ENCODE measurements at places on chromosomes 13 and 19.

- ATAC-seq: no peak
Observed at GRCh38 chr13:77176350-77176749, 149.4 kb upstream of the FBXL3 start.

DNA sequence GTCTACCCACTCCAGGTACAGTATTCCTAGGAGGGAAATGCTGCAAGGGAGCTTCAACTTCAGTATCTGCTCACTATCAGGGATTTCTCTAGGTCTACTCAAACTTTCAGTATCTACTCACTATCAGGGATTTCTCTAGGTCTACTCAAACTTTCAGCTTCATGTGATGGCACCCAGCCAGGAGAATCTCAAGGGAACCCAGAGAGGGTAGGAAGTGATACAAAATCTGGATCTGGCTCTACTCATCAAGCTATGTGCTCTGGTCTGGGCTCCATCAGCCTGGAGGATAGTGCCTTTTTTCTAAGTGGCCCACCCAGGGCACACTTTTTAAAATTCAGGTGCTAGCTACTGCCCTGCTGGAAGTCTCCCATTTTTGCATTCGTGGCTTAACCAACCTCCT, 52.3 kb upstream of the FNDC3A start:
- ATAC-seq: no peak

- ATAC-seq: peak; percentile 63
Observed at GRCh38 chr19:42121656-42122069, 10.6 kb downstream of the POU2F2 start.

DNA sequence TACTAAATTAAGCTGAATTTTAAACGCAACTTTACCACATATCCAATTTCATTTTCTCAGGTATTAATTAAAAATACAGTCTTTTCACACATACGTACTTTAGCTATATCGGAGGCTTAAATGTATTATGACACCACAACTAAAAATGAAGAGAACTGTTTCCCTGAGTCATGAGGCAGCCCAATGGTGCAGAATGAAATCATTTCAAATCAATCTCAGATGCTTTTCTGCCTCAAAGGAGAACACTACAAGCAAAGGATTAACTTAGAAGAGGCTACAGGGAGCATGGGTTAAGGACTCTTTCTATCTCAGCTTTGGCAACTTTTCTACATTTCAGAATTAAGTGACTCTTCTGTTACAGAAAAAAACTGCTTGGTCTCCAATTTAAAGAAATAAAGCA, 516.3 kb upstream of the HTR2A start:
- no peak for ATAC-seq

DNA sequence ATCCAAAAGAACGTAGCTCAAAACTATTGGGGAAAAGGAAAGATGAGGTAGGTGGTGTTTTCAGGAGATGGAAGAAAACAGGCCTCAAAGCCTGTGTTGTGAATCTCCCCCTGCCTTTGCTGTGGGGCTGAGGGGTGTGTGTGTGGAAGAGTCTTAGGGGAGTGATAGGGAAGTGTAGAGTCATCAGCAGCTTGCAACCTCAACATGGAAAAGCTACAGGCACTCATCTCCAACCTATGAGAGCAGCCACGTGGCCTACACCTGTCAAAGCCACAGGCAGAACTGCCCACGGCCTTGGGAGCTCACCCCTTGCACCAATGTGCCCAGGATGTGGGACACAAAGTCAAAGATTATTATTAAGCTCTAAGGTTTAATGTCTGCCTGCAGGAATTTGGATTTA, 4.3 kb upstream of the SIGLEC12 start:
- no peak for ATAC-seq

GRCh38 chr13:82751206-82751605, 1131.1 kb downstream of the SLITRK1 start:
- ATAC-seq: no peak

GRCh38 chr19:15379999-15380647, 536 bp upstream of the AKAP8 start:
- ATAC-seq: peak; percentile 71

GRCh38 chr19:34974646-34975045, 10.6 kb upstream of the ZNF792 start:
- no peak for ATAC-seq

DNA sequence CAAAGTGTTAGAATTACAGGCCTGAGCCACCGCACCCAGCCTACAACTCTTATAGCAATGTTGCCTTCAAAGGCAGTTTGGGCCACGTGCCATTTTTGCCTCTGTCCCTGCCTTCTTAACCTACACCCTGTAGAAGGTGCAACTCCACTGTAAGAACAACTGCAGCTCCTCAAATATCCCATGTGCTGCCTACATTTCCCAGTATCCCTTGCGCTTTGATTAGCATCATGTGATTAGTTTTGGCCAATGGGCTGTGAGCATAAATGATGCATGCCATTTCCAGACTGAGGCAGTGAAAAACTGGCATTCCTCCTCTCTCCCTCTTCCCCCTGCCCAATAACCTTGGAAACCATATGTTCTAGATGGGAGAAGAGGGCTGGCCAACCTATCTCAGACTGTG, 75.2 kb upstream of the MRI1 start:
- peak; percentile 53 for ATAC-seq

GRCh38 chr13:39945226-39945625, 289.8 kb downstream of the COG6 start:
- ATAC-seq: no peak

- ATAC-seq: no peak
Observed at GRCh38 chr19:400976-401865, 7.7 kb downstream of the C2CD4C start.

DNA sequence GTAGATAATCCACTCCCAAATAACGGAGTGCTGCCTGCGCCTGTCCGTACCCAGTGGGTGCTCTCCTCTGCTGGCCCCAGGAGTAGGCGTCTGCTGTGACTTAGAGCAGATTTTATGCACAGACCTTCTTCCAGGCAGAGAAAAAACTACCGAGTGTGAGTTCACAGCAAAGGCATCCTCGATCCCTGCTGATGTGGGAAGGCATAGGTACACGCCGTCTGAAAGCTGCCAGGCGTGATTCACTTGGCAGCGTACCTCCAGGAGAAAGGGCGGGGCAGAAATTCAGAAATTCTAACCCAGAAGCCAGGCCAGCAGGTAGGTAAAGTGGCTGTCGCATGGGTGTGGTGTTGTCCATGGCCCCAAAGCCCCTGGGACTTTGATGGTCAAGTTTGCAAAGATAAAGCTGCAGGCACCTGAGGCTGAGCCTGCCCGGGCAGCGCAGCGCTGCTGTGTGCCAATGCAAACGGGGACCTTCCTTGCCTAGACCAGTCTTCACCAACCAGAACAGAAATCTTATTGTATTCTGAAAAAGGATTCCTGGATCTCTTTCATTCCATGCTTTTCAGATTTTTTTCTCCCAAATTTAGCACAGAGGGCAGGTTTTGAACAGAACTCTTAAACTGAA, 36.3 kb downstream of the COL4A2 start:
- ATAC-seq: peak; percentile 40

DNA sequence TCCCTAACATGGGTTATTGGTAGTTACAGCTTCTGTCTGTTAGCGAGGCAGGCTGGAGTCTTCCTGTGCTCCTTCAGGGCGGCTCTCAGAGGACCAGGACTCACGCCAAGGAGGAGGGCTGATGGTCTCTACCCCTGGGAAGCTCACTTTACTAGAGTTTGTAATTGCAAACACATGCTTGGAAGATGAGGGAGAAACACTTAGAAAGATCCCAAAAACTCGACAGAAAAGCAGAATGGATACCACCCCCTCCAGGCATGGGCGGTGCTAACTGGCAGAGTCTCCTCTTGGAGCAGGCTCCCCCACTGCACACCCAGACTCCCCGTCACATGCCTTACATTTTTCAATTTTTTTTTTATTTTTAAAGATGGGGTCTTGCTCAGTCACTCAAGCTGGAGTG, 62.0 kb downstream of the PARP4 start:
- ATAC-seq: no peak

DNA sequence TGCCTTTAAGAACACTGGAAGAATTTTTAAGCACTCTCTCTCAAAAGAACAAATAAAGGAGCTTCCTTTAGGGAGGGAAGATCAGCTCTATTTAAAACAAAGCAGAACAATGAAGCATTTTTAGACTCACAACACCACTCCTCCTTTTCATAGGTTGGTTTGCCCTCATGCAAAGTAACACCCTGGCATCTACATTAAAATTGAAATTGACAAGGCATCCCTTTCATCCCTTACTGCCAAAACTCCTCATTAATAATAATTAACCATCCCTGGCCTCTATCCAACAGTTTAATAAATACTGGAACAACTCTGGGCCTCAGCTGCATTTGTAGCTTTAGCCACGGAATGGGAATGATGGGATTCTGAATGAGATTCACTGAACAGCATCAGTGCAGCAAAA, 929.1 kb downstream of the PCDH9 start:
- ATAC-seq: no peak

- no peak for ATAC-seq
Observed at GRCh38 chr19:31659897-31660210, 310.6 kb upstream of the TSHZ3 start.

DNA sequence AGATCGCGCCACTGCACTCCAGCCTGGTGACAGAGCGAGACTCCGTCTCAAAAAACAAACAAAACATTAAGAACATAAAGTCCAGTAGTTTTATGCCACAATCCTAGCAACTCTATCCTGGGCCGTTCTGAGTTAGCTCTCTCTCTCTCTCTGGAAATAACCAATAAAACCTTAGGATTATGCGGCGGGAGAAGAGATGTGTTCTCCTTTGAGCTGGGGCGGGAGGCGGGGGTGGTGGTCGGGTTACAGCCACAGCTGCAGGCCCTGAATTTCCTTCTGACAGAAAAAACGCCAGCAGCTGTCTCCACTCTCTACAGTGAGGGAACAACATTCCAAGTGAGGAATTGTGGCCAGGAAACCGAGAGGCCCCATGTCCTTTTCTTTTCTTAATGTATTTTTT, 9.1 kb upstream of the PNMA8A start:
- no peak for ATAC-seq

DNA sequence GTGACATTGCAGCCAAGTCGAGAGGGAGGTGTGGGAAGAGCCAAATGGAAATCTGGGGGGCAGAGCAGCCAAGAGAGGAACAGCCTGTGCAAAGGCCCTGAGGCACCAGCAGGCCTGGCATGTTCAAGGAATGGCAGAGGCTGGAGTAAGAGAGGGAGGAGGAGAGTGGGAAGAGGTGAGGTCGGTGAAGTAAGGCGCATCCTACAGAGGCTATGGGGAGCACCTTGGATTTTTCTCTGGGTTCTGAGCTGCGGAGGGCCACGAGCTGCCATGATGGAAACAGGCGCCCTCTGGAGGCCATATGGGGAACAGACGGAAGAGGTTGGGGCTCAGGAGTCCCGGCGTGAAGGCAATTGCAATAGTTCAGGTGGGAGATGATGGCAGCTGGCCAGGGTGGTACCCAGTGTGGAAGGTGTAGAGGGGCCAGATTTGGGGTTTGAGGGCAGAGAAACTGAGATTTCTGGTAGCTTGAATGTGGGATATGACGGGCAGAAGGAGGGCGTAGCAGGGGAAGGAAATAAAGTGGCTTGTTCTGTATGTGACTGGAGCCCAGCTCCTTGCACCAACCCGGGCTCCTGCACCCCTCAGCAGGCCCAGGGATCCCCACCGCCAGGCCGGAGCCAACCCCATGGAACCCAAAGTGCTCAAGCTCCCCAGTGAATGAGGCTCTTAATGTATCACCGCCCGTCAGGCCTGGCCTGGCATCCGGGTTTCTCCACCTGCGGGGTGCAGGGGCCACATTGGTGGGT, 20.5 kb upstream of the STRN4 start:
- ATAC-seq: peak; percentile 24

GRCh38 chr13:36282821-36283432, 14.7 kb downstream of the CCDC169 start:
- ATAC-seq: peak; percentile 51

DNA sequence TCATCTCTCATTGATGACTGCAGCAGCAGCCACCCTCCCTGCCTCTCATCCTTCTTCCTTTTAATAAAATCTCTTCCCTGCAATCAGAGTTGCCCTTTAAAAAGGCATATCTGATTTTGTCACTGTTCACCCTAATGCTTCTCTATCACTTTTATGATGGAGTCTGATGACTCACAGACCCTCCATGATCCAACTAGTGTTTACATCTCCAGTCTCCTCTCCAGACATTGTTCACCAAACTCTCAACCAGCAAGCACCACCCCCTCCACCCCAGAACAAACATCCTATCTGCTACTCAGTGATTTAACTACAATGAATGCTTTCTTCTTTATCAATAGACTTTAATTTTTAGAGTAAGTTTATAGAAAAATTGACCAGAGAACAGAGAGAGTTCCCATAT, 59.5 kb downstream of the TNFSF11 start:
- ATAC-seq: no peak

DNA sequence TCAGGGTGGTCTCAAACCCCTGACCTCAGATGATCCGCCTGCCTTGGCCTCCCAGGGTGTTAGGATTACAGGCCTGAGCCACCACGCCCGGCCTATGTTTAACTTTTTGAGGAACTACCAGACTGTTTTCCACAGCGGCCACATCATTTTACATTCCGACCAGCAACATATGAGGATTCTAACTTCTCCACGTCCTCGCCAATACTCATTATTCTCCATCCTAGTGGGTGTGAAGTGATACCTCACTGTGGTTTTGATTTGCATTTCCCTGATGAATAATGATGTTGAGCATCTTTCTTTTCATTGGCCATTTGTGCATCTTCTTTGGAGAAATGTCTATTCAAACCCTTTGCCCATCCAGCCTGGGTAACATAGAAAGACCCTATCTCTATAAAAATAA, 14.8 kb downstream of the SLC5A5 start:
- no peak for ATAC-seq

DNA sequence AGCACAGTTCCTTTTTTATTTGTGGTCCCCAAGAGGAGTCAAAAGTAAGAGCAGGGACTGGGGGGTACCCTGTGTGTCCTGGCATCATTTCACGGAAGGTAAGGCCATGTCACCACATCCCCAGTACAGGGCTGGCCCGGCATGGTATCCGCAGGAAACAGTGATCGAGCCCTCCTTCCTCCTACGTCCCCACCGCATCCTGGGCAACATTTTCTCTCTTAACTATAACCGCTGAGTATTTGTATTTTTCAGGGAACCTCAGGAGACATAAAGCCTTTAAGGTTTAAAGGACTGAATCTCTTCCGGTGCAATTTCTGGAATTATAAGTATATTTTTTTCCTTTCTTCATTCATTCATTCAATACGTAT, 13.6 kb upstream of the LATS2 start:
- ATAC-seq: peak; percentile 51

DNA sequence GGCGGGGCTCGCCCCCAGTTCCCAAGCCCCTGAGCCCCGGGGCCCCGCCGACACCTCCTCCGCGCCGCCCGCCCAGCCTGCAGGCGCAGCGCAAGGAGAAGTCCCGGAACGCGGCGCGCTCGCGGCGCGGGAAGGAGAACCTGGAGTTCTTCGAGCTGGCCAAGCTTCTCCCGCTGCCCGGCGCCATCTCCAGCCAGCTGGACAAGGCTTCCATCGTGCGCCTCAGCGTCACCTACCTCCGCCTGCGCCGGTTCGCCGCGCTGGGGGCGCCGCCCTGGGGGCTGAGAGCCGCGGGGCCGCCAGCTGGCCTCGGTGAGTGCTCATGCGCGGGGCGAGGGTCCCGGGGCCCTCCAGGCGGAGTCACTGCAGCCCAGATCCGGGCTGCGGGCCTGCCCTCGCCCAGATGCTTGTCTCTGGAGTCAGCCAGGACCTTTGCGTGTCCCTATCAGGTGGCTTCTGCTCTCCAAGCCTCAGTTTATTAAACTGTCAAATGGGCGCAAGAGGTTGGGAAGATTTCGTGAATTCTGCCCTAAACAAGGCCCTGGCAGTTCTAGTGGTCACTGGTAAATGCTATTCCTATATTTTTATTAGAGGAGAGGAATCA, 2.0 kb downstream of the NPAS1 start:
- ATAC-seq: no peak

GRCh38 chr19:10544242-10544752, 593 bp downstream of the ATG4D start:
- peak; percentile 48 for ATAC-seq

Measured in esophagus mucosa (tissue), 1 donor.